NCI-H187 treated with DMSO at 0.1 percent for 48 hours (cell line): ENCODE measurements at places on chromosomes 7 and 10.

DNA sequence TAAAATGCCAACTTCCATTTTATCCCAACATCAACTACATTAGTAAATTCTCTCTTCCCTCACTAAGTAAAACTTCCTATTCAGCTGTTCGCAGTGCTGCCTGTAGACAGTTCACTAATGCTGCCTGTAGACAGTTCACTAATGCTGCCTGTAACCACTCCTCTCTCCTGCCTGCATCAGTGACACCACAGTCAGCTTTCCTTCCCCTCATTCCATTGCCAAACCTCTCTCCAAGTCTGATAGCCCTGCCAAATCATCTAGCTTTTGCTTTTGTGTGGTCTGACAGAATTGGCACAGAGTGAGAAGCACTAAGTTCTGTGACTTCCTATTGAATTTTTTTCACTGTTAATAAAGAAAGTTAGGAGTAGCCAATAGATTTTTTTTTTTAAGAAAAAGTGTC is 43.0 kb upstream of the MACC1 start:
- no peak for DNase-seq

DNA sequence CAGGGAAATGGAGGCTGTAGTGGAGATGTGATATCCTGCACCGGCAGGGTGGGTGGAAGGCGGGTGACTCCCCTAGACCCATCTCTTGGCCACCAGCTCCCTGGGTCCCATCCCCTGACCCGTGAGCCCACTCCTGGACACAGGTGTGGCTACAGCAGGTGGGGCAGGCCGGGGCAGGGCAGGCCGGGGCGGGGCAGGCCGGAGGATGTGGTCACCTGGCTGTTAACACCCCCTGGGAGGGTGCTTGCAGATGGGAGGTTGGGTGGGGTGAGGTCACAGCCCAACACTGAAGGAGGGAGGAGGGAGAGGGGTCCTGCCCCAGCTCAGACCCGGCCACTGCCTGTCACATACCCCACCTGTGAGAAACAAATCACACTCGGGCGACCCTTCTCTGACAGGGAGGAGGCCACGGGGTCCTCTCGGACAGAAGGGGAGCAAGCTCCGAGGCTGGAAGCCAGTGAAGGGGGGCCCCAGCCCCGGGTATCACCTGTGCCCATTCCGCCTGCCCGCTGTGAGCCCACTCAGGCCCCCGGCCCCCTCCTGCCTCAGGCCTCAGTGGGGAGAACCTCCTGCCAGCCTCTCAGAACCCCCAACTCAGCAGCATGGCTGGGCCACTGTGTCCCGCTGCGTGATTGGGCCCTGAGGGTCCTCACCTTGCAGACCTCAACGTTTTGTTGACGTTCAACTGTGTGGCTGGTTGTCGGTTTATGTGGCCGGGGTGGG is 74.0 kb downstream of the MICALL2 start:
- DNase-seq: no peak

DNA sequence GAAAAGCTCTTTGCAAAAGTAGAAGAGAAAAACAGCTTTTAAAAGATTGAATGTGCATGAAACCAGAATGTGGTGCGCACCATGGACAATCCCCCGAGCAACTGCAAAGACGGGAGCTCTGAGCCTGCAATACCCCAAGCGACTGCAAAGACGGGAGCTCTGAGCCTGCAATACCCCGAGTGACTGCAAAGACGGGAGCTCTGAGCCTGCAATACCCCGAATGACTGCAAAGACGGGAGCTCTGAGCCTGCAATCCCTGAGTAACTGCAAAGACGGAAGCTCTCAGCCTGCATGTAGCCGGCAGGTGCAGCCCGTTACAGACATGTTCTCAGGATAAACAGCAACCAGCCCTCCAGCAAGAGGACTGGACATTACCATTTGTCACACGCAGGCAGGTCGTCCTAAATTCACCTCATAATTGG is 6.2 kb downstream of the ZNF775 start:
- DNase-seq: no peak

DNA sequence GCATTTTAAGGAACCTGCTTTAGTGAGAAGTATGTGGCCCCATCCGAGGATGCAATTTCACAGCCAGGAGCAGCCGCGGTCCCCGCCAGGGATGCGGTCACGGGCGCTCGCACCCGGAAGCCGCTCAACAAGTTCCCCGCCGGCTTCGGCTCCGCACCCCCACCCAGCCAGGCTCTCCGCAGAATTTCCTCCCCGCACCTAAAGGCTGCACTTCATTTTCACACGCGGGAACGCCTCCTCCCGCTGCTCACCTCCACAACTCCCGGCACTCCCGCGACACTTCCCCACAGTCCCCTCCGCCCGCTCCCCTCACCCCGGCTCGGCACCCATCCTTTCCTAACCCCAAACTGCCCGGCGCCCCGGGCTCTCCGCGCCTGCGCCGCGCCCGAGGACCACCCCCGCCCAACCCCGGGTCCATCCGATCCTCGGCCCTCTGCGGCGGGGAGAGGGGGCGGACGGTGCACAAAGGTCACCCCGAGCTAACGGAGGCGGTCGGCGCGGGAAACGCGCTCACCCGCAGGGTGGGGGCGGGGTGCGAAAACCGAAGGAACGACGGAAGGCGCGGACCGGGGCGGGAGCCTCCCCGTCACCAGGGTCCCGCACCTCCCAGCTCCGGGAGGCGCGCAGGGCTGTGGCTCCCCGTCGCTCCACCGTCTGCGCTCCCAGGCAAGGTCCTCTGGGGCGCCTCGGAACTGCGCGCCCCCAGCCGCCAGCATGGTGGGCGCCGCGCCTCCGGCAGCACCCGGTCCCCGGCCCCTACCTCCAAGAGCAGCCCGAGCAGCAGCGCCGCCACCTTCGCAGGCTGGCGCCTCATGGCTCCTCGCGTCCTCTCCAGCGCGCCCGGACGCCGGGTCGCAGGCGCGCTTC is 558 bp downstream of the VOPP1 start:
- no peak for DNase-seq

GRCh38 chr10:13450069-13450468 is 78.7 kb downstream of the BEND7 start:
- no peak for DNase-seq

GRCh38 chr7:105654095-105654686 is 72.9 kb upstream of the EFCAB10 start:
- no peak for DNase-seq

DNA sequence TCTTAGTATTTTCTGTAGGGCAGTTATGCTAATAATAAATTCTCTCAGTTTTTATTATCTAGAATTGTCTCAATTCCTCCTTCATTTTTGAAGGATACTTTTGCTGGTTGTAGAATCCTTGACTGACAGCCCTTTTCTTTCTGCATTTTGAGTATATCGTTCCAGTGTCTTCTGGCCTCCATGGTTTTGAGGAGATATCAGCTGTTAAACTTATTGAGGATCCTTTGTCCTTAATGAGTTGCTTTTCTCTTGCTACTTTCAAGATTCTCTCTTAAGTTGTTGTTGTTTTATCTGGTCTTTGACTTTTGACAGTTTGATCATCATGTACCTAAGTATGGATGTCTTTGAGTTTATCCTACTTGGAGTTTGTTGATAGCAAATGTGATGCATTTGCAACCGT is 8.9 kb upstream of the GJC3 start:
- no peak for DNase-seq
